Tibial nerve (tissue), 4 donors: ENCODE measurements at places on chromosomes 7 and 10. TPM values are rescaled to one million over a fixed set of nuclear protein-coding genes. Genes with fewer than 3 reads are reported as not detected.

- no peak for DNase-seq
Measured at GRCh38 chr10:1543596-1543995, 193.7 kb downstream of the ADARB2 start.

DNA sequence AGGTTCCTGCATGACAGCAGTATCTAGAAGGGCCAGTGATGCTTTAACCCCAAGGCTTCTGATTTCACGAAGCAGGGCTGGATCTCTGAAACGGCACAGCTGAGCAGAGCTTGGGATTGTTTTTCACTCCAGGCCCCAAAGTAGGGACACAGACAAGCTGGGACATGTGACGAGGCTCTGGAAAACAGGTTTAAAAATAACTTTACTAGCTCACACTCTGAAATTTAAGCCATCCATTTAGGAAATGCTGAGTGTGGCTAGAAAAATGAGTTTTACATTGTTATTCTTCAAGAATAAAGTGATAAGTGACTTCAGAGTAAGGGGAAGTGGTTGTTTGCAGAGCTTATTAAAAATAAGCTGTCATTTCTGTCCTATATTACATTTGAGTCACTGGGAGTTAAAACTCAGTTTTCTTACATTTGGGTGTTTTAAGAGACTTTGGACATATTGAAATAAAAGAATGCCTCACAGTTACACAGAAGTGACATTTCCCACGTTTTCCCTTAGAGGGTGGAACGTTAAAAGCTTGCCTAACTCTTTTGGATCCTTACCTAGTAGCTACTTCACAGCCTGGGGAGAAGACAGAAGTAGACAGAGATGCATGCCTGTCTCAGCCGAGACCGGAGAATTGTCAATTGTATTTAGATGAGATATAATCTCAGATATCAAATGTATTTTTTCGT lies 107.8 kb downstream of the GALNT17 start:
- no peak for DNase-seq

DNA sequence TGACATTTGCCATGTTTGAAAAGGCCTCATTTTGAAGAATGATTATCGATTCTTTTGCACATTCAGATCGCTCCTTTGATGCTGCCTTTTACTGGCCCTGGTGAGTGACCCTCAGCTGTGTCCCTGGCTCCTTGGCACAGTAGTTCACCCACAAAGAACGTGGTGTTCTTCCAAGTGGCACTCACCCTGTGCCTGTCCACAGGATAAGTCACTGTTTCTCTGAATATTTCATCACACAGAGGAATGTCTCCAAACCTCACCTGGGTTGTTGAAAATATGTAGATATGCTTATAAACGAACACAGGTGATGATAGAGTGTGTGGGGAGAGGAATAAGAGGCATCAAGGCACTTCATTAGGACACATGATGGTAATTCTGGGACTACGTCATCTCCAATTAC lies 810.7 kb downstream of the CCSER2 start:
- DNase-seq: no peak

Gene HOXA3
- total RNA-seq: 18.8 TPM

GRCh38 chr10:30412901-30413300 lies 21.1 kb upstream of the MAP3K8 start:
- DNase-seq: no peak

- no peak for DNase-seq
Measured at GRCh38 chr10:27157150-27157549, 2.0 kb downstream of the MASTL start.

DNA sequence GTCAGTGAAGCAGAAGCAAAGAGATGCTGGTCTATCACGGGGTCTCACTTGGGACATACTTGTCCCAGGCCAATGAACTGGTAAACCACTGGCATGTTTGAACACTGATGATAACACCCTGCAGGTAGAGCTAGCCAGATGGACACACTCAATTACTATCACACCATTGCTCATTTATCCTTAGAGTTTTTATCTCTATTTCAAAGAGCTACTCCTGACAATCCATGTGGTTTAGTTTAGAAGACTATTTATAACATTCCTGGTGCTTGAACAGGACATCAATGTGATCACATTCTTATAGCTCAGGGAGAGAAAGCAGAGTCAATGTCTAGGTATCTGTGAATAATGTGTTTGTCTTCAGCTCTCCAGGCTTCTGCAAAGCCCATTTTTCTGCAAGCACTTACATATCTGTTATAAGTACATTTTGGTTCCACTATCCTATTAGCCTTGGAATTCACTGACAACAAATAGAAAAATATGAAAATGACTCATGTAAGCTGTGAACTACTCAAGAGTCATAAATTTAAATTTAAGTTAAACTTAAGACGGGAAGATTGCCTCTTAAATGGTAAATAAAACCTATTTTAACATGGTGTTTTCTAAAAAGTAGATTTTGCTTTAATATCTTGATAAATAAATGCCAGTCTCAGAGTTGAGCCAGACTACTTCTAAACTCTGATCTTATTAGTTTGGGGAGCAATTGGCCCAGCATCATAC lies 106.7 kb upstream of the MBL2 start:
- no peak for DNase-seq

Gene JAKMIP3
- 0.42 TPM for total RNA-seq

DNA sequence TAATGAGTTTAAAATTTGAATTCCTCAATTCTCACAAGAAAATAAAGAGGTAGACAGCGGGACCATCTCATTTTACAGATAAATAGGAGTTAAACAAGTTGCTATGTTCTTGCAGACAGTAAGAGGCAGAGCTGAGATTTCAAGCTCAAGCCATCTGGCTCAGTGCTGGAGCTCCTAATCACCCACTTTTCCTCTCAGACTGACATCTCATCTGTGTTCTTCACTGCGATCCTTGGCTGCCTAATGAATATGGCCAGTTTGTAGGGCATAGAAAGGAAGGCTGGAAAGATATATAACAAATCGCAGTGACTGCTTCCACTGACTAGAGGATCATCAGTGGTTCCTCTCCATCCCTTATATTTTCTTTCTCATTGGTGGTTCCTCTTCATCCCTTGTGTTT lies 151.2 kb downstream of the MPP7 start:
- DNase-seq: no peak

GRCh38 chr7:51569176-51569575 lies 252.6 kb upstream of the COBL start:
- DNase-seq: no peak

DNA sequence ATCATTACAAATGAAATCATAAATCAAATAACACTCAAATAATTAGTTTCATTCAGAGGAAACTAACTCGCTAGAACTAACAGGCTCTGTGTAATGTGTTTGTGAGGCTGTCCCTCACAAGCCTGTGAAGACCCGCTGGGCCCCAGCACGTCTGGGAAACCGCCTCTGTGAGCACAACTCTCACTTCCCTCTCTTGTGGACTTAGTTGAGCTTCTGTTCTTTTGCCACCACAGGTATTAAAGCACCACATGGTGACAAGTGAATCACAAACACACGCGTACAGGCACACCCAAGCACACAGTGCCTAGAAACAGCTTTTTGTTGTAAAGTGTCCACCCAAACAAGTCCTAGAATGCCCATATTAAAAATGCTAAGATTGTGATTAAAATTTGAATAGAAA lies 51.0 kb downstream of the ZNF777 start:
- DNase-seq: no peak

Gene THAP5
- 26.1 TPM for total RNA-seq

DNA sequence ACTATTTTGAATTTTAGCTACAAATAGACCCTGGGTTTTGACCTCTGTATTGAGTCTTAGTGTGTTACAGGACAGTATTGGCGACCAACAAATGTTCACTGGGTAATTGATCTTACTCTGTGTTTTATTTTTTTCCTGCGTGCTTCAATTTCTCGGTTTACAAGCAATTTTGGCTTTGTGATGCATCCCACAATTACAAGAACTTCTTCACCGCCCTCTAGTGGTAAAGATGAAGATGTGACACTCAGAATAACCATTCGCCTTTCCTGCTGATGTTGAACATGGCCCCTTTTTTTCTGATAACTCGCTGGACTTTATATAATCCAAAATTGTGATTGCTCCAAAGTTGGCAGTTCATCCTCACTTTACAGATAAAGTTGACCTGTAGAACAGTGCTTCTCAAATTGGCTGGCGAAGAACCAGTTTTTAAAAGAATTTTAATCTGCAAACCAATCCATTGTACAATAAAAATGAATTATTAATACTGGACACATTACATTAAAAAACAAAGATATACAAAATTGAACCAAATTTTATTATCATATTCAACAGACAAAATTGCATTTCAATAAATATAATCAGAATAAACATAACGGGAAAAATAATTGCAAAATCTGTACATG lies 20.2 kb upstream of the SMC3 start:
- DNase-seq: no peak

Gene PDCD4
- 95.4 TPM for total RNA-seq

GRCh38 chr7:106088014-106088413 lies 24.1 kb downstream of the SYPL1 start:
- no peak for DNase-seq

Gene TMEM184A
- not detected for total RNA-seq

DNA sequence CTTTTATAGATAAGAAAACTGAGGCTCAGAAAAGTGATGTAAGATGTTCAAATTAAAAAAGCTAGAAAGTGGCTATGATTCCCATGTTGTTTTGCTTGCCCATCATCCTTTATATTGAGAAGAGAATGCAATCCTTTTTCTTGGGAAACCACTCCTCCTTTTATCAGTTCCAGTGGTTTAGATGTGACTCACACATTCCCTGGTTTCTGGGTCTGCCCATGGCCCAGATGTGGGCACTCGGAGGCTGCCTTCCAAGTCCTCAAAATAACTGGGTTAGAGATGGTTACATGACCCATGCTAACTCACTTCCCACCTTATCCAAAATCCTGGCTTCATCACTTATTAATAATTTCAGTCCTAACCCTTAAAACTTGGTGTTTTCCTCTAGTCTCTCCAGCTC lies 550.0 kb downstream of the MDFIC start:
- DNase-seq: no peak

Gene CCDC146
- total RNA-seq: 14.7 TPM

GRCh38 chr7:76126632-76127031 lies 75.1 kb upstream of the SRRM3 start:
- DNase-seq: no peak

GRCh38 chr10:113562069-113562468 lies 9.2 kb downstream of the HABP2 start:
- DNase-seq: no peak

DNA sequence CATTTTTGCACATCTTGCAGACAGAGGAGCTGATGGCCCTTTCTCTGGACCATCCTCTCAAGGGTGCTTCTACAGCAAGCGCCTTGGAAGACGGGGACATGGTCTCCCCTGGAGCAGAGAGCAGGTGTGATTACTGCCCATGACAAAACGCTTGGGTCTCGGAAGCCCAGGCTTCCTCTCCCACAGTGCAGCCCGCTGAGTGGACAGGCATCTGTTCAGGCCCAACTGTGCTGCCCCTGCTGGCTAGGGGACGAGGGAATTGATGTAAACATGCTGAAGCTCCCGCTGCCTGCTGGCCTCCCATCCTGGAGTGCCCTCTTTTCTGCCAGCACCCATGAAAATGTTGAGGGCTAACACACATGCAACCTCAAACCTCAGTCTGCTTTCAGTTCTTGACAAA lies 14.3 kb downstream of the IL15RA start:
- DNase-seq: no peak

DNA sequence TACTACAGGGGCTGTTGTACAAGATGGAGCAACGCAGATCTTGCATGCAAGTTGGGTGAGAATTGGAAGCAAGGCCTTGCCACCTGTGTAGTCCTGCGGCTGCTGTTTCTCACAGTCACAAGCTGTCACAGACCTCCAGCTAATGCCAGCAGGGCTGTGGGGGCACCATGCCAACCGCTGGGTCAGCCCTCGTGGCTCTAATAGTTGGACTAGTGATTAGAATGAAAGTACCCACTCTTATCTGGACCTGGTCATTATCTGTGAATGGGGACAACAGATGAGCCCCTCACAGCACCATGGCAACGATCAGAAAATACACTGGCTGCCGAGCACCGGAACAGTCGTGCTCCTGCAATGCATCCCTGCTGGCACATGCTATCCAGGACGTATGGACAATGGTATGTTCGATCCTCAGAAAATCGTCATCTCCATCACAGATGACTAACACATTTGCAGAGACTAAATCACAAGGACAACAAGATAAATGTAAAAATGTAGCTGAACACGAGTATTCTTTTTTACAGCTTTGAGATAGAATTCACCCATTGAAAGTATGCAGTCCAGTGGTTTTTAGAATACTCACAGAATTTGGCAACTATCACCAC lies 80.4 kb upstream of the CALN1 start:
- no peak for DNase-seq

Gene HMX2
- not detected for total RNA-seq

Gene TCF7L2
- total RNA-seq: 25.1 TPM

GRCh38 chr10:59873896-59874295 lies 32.5 kb downstream of the CCDC6 start:
- no peak for DNase-seq

GRCh38 chr7:157380416-157380815 lies 43.6 kb downstream of the DNAJB6 start:
- DNase-seq: no peak

GRCh38 chr7:134813663-134814396 lies 34.4 kb downstream of the CALD1 start:
- no peak for DNase-seq

DNA sequence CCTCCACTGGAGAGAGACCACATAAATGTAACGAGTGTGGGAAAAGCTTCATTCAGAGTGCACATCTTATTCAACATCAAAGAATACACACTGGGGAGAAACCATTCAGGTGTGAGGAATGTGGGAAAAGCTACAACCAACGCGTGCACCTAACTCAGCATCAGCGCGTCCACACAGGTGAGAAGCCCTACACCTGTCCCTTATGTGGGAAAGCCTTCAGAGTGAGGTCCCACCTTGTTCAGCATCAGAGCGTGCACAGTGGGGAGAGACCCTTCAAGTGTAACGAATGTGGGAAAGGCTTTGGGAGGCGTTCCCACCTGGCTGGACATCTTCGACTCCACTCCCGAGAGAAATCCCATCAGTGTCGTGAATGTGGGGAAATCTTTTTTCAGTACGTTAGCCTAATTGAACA lies 20.6 kb downstream of the FAM200A start:
- no peak for DNase-seq

- DNase-seq: no peak
Measured at GRCh38 chr10:130352291-130352645, 216.1 kb downstream of the GLRX3 start.

Gene MSMB
- total RNA-seq: not detected

GRCh38 chr10:69807696-69808095 lies 6.0 kb downstream of the COL13A1 start:
- no peak for DNase-seq

DNA sequence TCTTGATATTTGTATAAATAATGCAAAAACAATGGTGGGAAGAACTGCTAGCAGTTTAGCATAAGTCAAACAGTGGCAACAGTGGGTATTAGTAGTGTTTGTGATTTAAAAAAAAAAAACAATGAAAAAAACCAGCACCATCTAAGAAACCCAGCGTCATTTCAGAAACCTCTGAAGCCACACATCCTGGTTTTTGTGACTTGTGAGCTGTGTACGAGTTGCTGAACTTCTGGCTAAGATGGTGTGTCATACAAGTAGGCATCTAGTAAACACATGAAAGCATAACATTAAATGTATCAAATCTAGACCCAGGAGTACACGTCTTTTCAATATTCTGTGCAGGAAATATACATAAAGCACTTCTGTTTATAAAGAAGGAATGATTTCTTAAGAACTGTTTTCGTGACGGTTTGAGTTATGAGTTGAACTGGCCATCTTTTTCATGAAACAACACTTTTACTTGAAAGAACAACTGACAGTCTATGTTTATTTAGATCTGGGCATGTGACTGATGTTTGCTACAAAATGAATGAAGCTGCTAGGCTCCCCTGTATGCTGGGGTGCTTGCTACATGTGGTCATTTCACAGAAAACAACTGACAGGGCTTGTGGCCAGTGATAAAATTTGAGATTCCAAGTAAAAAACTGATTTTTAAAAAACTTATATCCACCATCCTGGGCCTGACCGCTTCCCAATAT lies 143.5 kb downstream of the PIP4K2A start:
- DNase-seq: no peak
